ENCODE measurements at places on chromosomes 12 and 14.

DNA sequence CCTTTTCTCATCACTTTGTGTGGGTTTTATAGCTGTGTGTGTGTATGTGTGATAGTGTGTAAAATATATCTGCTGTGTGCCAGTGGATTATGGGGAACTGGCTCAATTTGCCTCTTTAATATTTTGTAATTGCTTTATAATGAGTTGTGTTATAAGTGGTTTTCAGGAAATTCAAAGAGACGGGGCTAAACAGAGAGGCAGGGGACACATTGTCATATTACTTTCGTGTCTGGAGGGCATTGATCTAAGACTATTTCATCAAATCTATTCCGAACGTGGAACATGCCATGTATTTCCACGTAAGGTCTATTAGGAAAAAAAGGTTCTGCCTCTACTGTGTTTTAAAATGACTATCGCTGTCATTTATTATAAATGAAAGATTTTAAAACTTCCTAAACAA, 793.2 kb upstream of the TMEM132C start:
- DNase-seq = no peak

GRCh38 chr12:121499929-121500793, 80.7 kb downstream of the KDM2B start:
- DNase-seq = peak; percentile 48

- DNase-seq = no peak
These were observed 4.2 kb upstream of the KMT2D start for GRCh38 chr12:49064767-49065152.

- DNase-seq = no peak
These were observed 37.2 kb downstream of the CACNA2D4 start for GRCh38 chr12:1881301-1881700.

DNA sequence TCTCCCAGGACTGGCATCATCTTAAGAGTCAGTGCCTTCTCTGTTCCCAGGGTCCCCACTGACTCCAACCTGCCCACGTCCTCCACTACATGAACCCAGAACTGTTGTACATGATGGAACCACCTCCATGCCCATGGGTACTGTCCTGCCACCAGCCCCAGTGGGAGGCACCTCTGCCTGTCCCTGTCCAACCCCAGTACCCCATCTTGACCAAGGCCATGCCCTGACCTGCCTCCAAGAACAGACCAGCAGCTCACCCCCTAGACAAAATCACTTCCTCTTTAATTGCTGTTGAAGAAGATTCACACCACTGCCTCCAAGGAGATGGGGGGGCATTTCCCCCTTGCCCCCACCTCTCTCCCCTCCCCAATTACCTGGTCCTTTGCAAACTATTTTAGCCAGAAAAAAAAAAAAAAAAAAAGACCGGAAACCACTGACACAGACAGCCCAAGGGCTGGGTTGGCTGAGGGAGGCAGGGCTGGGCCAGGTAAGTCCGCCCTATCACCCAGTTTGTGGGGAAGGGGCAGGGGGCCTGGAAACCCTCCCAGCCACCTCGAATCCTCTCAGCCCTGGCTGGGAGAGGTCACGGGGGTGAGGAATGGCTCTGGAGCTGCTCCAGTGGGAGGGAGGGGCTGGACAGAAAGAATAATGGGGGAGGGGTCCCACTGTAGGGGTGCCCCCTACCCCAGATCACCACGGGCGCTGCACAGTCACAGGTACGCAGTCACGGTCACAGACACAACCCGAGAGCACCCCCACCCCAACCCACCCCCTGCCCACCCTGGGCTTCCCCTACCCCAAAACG, 13.4 kb downstream of the AGAP2 start:
- DNase-seq = no peak

Data from stimulated activated CD8-positive, alpha-beta memory T cell treated with anti-CD3 and anti-CD28 coated beads, Interleukin-7, amount 100 ng/mL, for 24 hours (primary cell).